Effector CD4-positive, alpha-beta T cell (primary cell): ENCODE measurements at places on chromosomes 13 and 19.

GRCh38 chr19:58573658-58574164 is 576 bp upstream of the MZF1 start:
- no peak for DNase-seq

DNA sequence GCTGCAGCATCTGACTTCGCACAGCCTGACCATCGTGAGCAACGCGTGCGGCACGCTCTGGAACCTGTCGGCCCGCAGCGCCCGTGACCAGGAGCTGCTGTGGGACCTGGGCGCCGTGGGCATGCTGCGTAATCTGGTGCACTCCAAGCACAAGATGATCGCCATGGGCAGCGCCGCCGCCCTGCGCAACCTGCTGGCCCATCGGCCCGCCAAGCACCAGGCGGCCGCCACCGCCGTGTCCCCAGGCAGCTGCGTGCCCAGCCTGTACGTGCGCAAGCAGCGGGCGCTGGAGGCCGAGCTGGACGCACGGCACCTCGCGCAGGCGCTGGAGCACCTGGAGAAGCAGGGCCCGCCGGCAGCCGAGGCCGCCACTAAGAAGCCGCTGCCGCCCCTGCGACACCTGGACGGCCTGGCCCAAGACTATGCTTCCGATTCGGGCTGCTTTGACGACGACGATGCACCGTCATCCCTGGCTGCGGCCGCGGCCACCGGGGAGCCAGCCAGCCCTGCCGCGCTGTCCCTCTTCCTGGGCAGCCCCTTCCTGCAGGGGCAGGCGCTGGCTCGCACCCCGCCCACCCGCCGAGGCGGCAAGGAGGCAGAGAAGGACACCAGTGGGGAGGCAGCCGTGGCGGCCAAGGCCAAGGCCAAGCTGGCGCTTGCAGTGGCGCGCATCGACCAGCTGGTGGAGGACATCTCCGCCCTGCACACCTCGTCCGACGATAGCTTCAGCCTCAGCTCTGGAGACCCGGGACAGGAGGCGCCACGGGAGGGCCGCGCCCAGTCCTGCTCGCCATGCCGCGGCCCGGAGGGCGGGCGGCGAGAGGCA is 13.6 kb downstream of the C19orf25 start:
- no peak for DNase-seq

DNA sequence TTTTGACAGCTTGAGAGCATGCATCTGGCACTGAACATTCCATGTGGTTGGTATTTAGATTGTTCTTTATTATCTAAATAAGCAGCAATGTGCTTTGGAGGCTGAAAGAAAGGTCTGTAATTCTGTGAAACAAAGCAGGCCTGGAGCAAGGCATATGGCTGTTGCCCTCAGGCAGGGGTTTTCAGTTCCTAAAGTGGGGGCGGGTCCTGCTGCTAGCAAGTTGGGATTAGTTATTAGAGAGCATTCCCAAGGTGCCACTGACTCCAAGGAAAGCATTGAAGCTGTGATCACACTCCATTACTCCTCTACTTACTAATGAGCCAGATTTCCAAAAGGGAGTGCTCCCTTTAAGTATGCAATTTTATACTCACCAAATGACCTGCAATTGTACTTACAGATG is 432.2 kb downstream of the OLFM4 start:
- no peak for DNase-seq

DNA sequence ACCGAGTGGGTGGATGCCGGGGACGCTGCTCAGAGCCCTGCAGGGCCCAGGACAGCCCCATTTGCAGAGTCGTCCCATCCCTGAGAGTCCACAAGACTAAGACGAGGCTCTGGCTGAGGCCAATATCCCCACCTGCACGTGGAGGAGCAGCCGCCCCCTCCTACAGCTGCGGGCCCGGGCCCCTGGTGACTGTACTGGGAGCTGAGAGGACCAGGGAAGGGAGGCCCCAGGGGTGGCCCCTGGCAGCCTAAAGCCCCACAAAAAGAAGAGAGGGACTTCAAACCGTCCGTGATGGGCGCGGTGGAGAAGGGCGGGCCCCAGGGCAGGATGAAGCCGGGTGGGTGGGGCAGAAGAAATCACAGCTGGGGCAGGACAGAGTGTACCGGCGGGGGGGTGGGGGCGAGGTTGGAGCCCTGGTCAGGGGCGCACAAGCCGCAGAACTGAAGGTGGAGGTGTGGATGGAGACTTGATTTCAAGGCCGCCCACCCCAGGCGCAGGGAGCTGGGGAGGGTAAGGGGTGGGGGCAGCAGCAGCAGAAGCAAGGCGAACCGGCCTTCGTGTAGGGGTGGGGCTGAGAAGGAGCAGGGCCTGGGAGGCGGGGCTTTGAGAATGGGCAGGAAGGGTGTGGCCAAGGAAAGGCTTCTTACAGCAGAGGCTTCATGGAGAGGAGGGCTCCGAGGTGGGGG is 12.9 kb downstream of the CFD start:
- DNase-seq, result peak; percentile 75

DNA sequence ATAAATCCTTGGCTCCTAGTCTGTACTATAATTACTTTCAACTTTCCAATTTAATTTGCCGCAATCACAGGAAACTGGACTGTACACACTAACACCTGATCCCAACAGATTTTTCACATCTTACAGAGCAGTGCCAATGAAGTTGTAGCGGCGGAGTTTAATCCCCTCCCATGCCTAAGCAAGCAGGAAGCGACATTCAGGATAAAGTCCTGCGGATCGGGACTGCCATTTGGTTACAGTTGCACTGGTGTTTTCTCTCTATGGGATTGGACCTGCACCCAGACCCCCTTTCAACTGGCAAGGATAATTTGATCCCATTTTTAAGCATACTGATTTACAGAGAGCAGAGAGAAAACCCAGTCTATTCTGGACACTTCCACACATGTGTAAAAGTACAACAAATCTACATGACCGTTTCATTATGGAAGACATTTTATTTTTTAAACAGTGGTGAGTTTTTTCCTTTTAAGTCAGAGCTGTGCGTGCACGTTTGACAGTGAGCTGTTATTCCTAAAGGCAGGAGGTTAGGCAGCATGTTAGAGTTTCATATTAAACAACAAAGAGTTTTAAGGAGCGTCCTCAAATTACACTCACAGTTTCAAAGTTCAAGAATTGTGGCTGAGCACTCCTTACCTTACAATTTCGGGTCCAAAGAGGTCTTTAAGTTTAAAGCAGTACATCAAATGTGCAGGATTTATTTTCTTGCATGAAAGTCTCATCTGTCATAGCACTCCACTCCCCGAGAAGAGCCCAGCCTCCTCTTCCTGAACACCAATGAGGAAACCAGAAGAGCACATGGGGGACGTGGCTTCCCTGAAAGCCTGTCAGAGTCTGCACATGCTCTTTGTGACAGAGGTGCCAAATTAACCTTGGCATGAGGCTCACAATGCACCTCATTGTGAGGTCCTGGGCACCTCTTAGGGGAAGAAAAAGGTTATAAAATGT is 141.6 kb upstream of the RFC3 start:
- DNase-seq, result no peak

DNA sequence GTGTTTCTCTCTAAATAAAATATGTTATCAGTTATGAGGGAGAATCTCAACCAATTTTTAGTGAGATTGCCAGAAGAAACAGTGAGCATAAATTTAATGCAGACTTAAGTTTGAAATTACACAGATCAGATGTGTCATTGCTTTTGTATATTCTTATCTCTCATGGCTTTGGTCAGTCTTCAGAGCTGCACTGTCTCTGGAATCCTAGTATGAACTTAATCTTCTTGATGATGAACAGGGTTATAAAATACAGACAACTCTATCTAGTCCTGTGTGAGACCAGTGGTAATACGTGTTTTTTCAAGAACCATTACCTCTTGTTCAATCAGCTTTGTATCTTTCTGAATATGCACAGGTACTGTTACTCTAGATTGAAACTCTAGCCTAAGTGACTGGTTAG is 528.0 kb downstream of the DACH1 start:
- DNase-seq, result no peak

GRCh38 chr19:55075371-55075998 is at the start of gene EPS8L1:
EPS8L1 (plus strand) TSS chr19:55075869; CDS start chr19:55076445, 576 bp downstream.
- DNase-seq, result no peak

- no peak for DNase-seq
Measured at GRCh38 chr19:19300613-19301012, 19.7 kb downstream of the SUGP1 start.

DNA sequence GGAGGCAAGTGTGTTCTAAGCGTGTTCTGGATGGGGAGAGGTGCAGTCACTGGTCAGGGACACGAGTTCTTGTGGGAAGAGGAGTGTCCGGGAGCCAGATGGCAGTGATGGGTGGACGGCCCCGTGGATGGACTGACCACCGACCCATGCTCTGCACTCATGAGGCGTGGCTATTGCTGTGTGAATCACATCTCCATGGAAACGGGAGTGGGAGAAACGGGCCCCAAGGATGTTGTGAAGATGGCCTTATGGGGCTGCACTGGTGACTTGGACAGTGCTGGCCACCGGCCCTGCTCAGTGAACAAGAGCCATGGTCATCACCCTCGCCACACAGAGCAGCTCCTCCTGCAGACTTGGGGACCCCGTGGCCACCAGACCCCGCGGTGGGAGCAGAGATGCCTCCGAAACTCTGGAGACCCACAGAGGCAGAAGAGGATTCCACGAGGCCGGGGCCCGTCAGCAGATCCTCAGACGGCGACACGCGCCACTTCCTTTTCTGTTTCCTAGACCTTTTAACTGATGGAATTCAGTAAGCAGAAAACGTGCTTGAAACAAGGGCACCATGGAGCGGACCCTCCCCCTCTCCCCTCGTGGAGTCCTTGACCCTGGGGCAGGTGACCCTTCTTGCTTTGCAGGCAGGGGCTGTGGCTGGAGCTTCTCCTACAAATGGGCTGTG is 47.5 kb downstream of the GAS6 start:
- no peak for DNase-seq

DNA sequence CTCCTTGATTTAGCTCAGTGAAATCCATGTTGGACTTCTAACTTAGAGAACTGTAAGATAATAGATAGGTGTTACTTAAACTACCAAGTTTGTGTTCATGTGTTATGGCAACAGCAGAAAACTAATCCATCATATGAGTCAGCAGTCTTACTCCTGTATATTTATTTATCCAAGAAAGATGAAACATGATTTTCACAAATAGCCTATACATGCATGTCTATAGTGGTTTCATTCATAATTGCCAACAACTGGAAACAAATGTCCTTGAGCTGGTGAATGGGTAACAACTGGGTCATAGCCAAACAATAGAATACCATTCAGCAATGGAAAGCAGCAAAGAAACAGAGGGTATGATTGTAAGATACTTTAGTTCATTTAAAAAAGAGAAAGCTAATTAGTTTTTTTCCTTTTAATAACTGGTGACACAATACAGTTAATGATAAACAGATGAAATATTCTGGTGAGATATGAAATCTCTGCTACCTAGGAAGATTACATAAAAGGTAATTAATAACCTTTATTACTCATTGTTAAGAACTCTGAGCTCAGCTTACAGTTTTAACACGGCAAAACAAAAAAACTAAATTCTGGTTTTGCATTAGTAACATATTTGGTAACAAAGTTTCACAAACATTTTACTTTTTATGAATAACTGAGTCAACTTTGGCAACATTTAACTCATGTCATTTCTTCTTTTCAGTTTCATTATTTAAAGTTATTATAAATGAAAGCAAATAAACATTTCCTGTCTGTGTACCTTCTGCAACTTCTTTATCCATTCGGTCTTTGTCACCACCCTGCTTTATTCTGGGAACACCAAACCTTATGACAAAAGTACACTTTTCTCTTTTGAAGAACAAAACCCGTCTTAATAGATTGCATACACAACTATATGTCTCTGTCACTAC is 181.3 kb downstream of the LIG4 start:
- DNase-seq, result no peak

GRCh38 chr19:32830231-32831014 is 39.1 kb downstream of the SLC7A9 start:
- no peak for DNase-seq

DNA sequence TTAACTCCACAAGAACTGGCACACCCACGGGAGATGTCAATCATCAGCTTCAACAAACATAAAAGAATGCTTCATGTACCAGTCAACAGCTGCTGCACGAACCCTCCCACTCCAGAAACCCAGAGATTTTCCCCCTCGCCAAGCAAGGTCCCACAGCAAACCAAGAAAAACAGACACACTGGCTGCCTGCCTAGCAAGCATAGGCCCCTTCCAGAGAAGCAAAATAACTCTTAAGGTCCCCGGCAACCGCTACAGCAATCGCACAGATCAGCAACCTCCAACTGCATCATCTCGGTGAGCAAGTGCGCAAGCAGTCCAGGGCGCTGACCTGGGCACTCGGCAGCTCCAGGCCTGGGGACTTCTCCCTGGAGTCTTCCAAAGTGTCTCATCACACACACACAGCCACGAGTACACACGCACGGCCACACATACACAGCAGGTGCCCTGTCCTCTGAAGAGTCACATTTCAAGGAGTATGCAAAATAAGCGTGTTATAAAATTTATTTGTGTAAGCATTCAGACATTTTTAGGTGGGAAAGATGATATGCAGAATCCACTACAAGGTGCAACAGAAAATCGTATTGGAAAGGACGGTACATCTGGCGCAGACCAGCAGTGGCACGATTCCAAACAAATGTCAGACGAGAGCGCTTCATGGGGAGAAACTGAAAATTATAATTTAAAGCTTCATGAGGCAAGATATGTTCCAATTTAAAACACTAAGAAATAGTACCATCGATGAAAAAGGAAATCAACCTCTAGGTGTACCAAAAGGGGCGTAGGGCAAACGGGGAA is 125.0 kb downstream of the STK24 start:
- no peak for DNase-seq

- DNase-seq, result no peak
Measured at GRCh38 chr13:55820817-55821216, 1319.9 kb upstream of the PRR20A start.

DNA sequence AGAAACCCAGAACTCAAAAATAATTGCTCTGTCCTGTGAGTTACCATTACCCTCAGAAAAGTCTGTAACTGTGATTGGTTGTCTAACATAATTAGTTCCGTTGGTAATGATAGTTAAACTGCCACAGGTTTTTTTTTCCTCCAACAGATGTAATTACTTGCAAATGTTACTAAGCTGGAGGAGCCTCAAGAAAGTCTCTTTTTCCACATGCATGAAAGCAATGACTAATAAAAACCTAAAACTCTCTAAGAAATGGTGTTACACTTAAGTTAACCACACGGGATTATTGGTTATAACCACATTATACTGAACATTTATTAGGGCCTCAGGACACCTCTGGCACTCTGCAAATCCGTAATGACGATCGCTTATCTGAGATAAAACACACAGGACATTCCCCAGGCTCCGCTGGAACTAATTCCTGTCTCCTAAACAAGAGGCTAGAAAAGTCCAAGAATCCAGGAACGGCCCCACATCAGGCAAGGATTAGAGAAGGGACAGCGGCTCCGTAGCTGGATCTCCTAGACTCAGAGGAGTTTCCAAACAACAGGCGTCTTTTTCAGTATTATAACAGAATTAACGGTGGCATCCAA is 753 bp downstream of the ZNF235 start:
- DNase-seq, result no peak

- no peak for DNase-seq
Measured at GRCh38 chr19:38059897-38060296, 152.9 kb downstream of the SIPA1L3 start.

GRCh38 chr13:73142071-73142470 is 83.3 kb downstream of the KLF5 start:
- DNase-seq, result no peak

DNA sequence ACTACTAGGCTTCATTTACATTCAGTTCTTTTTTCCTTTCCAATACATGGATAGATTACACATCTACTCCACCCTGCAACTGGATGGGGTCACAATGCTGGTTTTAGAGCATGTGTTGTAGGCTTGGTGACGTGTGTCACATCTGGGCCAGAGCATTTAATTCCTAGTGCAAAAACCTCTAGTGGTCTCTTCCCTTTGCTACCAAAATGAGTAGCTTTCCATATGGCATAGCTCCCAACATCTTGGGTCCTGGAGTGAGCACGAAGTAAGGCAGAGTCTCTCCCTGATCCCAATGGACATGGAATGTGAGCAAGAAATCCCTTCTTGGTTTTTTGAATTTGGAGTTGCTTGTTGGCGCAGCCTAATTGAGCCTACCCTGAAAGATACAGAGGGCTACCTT is 51.7 kb downstream of the TNFSF11 start:
- no peak for DNase-seq
